Inflammatory macrophage treated with lipopolysaccharide for 1 hour (primary cell): ENCODE measurements at places on chromosomes 2 and 18.

GRCh38 chr2:55590810-55591440 lies 26.5 kb downstream of the PPP4R3B start:
- no peak for DNase-seq

DNA sequence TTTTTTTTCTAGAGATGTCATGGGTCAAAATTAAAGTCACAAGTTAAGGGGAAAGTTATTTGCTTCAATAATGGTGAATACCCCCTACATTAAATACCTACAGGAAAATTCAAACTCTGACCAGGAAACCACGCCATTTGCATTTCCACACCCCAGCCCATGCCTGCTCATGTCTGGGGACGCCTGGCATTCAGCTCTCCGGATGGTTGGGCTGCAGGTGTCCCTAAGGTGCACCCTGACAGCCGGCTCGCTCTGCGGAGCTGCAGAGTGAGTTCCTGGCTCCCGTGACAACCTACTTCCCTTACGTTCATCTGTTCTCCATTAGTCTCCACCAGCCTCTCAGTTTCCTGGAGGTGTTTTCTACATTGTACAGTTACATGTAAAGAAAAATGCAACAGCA lies 122.7 kb upstream of the RIOK3 start:
- DNase-seq, result no peak

DNA sequence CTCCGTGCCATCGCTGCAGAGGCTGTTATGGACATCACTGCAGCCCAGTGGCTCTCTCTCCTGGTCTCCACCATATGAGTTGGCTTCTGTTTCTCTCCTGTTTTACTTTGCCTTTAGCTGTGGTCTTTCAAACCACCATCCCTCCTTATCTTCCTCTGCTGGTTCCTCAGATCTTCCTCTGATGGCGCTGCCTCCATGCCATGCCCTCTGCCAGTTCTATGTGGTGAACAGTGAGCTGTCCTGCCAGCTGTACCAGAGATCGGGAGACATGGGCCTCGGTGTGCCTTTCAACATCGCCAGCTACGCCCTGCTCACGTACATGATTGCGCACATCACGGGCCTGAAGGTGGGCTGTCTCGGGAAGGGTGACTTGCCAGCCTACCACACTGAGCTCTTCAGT lies 13.1 kb downstream of the TYMS start:
- no peak for DNase-seq

DNA sequence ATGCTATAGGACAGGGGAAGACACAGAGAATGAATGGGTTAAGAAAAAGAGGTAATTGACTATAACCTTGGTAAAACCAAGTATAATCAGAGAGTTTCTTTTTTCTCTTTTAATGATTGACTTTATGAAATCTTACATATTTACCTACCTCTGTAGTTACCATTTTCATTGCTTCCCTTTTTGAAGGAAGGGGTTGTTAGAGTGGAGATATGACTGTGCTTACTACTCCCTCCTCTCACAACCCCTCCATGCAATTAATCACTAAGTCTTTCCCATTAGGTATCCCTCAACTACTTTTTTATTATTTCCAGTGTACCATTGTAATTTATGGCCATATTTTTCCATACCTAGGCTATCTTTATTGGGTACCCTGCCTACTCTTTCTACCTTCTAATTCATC lies 71.4 kb downstream of the WDR7 start:
- no peak for DNase-seq

DNA sequence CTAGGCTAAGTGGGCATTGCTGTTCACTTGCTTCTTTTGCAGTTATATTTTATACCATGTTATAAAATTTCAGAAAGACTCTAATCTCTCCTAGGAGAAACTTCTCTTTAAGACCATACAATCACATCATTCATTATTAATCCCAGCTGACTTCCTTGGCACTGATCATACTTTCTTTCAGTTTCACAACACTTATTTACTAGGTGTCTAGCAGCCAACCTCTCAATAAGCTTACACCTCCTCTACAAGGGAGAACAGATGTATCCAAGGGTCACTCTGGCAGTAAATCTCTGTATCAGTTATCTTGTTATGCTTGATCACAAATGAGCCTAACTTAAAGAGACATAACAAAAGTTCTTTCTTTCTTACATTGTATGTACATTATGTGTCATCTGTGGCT lies 69.8 kb upstream of the EPB41L5 start:
- DNase-seq, result no peak

DNA sequence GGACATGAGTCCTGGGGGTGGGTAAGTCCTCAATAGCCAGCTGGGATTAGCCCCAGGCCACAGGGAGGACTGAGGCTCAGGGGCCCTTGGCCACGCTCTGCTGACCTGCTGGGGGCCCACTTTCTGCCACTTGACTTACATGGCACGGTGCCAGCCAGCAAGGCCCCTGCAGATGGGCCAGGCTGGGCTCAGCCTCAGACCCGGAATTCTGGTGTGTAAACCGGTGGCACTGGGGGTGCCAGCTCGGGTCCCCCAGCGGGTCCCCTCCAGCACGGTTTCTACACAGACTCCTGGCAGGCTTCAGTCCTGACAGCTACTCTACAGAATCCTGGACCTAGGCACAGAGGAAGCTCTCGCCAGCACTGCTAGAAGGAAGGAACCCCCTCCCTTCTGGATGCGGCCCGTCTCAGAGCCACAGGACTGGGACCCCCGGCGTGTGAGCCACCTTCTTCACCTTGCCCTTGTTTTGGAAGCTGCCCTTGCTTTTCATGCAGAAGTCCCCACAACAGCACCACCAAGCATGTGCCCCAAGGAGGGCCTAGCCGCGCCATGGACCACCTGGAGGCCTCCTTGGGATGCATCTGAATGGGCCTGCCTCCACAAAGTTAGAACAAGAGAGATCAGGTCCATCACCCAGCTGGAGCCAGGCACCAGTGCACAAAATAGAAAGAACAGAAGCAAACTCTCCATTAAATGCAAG lies 8.0 kb downstream of the HDAC4 start:
- DNase-seq, result no peak

GRCh38 chr2:197107291-197108269 lies 181.1 kb upstream of the PGAP1 start:
- no peak for DNase-seq

DNA sequence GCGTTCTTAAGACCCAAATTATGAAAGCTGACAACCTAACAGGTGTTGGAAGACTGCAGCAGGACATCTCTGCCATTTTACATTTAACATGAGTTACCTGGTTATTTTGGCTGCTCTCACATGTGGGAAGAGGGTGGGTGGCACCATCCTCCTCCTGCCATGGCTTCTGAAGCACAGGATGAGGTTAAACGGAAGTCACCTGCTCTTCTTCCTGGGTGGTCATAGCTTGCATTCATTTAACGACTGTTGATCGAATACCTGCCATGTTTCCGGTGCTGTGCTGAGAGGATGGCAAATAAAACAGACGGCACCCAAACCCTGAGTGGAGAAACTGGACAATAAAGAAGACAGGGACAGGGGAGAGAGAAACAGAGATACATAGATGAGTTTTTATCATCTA lies 118.0 kb downstream of the RHBDD1 start:
- no peak for DNase-seq

DNA sequence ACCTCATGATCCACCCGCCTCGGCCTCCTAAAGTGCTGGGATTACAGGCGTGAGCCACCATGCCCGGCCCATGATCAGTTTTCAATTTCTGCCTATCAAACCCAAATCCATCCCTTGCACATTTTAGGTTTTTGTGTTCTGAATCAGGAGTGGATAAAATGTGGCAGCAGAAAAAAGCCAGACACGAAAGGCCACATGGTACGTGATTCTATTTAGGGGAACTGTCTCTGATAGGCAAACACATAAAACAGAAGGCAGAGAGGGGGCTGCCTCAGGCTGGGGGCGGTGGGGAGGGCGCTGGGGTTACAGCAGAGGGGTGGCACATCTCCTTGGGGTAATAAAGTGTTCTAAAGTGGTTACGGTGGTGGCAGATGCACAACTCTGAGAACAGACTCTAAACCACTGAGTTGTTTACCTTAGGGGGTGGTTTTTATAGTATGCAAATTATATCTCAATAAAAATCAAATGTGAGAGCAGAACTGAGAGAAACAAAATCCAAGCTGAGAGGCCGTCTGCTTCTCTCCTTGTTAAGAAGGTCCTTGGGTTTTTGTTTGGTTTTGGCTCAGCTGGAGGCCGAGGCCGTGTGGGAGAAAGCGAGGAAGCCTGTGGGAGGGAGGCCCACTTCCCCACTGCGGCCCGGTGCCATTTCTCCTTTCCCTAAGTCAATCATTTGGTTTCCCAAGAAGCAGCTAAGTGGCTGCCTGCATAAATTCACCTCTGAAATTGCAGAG lies 78.0 kb downstream of the SOWAHC start:
- peak; percentile 73 for DNase-seq

DNA sequence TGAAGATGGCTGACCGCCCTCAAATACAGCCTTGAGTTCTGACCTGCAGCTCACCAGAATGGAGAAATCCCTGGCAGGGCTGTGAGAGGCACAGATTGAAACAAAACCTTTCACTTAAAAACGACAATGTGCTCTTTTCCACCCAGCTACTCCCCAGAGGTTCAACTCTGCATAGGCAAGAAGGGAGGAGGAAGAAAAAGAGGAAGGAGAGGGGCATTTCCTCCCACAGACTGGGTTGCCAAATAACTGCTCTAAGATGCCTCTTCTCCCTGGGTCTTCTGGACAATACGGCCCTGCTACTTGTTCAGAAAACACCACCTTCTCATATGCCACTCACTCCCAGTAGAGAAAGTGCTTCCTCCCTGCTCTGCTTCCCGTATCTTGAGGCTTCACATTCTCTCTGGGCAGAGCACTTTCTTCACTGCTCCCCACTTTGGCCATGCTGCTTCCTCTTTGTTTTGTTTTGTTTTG lies 136.4 kb upstream of the SLC1A4 start:
- peak; percentile 74 for DNase-seq

DNA sequence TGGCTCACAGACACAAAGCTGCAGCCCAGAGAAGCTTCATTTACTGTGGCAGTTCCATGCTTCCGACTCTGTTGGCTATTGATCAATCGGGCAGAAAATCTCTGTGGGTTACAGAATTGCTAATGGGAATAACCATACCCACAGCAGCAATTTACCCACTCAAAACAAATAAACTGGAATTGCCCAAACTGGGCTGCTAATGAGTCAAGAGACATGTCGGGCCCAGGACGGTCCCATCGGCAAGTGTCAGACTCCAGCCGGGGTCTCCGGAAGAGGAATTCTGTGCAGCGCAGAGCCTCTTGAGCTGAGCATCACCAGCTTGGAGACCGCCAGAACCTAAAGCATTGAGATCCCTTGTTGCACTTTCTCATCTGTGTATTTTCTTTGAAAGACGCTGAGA lies 67.8 kb downstream of the TMEM18 start:
- no peak for DNase-seq

DNA sequence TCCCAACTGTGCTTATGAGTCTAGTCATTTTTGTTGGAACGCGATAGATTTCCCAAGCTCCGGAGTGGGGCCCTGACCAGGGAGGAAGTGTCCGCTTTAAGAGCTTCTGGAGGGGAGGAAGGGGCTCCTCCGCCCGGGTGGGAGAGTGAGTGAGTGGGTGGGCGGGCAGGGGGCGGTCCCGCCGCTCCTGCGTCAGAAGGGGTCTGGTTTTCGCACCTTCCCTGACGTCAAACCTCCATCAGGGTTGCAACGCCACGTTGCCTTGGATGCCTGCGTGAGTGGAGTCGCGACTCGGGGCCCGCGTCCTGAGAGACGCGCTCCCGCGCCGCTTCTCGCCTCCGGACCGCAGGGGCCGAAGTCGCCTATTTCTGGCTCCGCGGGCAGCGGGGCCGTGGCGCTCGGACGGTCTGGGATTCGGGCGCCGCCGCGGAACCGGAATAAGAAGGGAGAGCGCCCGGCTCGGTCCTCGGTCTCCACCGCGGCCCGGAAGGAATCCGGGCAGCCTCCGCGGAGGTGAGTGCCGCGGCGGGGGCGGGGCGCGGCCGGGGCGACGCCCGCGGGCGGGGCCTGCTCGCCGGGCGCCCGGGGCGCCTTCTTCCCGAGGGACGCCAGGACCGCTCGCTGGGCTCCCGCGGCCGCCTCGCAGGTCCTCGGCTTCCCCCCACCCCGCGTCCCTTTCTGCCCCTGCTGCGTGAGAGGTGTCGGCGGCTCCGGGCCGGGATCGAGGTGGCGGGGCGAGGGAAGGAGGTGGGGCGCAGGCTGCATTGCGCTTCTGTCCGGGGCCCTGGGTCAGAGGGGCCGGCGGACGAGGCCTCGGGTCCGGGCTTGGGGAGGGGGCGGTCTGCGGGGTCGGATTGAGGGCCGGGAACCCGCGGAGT lies at the start of gene ZDBF2:
Gene ZDBF2 (plus strand): TSS at position 230 of the 878 bp plus-strand sequence. CDS start 7,187 bp downstream, outside the sequence.
- DNase-seq, result no peak

DNA sequence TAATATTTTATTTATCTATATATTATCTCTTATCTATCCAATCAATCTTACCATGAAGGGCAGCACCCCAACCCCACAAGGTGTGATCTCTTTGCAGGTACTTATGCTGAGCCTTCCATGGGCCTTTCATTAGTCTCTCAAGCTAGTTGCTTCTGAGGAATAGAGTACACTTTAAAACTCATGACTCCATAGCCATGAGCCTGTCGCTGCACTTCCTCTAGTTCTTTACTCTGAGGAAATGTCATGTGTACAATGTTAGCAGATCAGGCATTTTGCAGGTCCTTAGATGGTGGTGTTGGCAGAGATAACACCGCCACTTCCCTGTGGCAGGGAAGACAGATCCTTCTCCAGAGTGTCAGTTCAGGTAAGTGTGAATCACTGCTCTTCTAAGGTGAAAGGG lies 29.5 kb upstream of the STAT4 start:
- peak; percentile 46 for DNase-seq

DNA sequence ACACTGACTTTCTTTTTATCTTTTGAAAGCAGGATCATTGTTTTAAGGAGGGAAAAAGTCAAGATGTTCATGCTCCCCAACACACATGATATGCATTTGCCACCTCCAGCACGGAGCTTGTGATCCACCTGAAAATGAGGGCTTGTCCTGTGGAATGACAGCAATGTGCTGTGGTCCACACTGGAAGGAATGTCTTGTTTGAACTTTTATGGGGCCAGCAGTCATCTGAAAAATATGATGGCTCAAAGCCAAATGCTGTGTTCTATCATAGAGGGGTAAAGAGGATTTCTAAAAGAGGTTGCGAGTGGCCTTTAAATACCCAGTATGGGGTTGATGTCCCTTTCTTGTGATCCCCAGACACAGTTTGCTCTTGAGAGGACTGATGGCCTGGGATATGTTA lies 226.5 kb upstream of the SPRED2 start:
- no peak for DNase-seq

GRCh38 chr2:239115616-239116015 lies 267.7 kb downstream of the TWIST2 start:
- no peak for DNase-seq

- no peak for DNase-seq
Measured at GRCh38 chr2:8743261-8743660, 61.4 kb downstream of the ID2 start.

- no peak for DNase-seq
Measured at GRCh38 chr2:177059293-177059692, 153.3 kb upstream of the HNRNPA3 start.

DNA sequence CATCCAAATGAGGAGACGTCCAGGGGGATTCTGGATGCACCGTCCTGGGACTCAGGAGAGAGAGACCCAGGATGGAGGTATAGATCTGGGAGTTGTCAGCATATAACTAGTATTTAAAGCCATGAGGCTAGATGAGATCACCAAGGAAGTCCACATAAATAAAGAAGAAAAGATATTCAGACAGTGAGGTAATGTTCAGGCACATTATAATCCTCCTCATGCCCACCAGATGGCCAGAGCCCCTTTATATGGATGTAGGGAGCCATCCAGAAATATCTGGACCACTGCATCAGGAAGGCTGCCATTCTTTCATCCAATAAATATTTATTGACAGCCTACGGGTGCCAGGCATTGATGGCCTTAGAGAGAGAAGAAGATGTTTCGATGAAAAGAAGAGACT lies 21.2 kb upstream of the NCKAP5 start:
- no peak for DNase-seq

GRCh38 chr2:15145046-15145817 lies 415.9 kb downstream of the NBAS start:
- no peak for DNase-seq
